ENCODE measurements at places on chromosomes 4 and X.
A peak's percentile ranks its signal among the peaks of the same experiment; 100 is the strongest.

DNA sequence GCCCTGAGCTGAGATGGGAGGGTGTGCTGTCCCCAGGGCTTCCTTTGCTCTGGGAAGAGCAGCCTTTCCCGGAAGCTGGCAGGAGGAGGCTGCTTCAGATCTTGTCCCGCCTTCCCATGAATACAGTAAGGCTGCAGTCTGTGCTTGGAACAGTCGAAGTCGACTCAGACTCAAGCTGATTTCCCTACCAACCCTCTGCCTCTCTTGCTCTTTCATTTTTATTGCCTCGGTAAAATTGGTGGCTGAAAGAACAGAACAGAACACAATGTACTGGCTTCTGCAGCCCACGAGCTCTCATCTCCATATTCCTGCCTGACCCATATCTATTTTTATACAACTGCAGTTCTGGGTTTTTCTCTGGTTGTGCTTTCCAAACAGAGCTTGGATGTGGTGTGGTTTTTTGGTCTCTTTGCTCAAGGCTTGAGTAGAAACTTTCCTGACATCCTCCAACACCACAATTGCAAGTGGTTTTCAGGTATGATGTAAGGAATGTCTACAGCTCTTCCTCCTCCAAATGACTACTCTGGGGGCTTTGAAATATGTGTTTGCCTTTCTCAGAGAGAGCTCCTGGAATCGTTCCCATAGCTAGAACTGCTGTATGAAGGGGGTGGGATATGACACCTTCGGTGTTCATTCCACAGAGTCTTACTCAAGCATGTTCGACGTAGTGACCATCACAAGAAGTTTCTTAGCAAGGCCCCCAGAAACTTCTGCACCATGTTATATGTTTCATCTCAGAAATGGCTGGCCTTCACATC lies 61.3 kb downstream of the ENPP6 start:
- DNase-seq: no peak

DNA sequence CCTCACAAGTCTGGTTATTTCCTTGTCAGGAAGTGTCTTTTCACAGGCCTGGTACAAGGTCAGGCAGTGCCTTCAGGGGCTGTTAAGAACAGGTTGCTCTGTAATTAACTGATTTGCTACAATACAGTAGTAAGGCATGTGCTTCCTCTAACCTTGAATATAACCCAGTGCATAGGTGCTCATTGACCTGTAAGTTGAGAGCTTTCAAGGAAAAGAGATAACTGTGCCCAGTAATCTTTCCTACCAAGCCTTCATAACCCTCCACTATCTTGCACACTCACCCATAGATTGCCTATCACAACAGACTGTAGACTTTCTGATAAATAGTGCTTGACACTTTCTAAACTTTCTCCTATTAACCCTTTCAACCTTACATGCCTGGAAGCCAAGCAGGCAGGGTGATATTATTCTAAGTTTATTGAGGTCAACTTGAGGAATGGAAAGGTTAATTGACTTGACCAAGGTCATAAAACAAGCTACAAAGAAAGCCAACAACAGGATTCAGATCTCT lies 148.1 kb downstream of the PPARGC1A start:
- DNase-seq: no peak

GRCh38 chrX:7314425-7314824 lies 166.5 kb upstream of the PUDP start:
- no peak for DNase-seq

GRCh38 chr4:55736605-55737183 lies 82.9 kb upstream of the EXOC1L start:
- no peak for DNase-seq

DNA sequence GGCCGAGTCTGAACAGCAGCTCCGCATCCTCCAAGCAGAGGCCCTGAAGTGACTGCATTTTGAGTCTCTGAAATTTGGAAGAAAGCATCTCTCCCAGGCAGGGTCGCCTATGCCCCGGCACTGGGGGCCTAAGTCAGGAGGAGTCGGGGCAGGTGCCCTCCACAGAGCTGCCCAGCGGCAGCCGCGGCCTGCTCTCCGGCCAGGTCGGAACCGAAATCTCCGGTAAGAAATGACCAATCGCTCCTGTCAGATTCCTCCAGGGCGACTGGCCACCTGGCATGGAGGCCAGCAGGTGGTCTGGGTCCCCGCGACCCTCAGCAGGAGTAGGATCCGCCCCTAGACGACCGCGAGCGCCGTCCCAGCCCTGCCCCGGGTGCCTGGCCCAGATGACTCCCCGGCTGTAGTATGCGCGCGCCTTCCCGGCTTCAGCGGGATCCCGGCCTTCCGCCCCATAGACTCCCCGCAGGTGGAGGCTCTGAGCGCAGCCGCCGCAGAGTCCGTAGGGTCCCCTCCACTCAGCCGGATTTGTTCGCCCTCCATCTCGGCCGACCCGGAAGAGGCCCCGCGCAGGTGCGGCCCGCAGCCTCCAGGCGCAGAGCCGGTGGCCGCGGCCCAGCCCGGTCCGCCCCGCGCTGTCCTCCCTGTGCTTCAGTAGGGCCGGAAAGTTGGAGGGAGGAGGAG lies 1.5 kb downstream of the NKX1-1 start:
- DNase-seq: no peak

DNA sequence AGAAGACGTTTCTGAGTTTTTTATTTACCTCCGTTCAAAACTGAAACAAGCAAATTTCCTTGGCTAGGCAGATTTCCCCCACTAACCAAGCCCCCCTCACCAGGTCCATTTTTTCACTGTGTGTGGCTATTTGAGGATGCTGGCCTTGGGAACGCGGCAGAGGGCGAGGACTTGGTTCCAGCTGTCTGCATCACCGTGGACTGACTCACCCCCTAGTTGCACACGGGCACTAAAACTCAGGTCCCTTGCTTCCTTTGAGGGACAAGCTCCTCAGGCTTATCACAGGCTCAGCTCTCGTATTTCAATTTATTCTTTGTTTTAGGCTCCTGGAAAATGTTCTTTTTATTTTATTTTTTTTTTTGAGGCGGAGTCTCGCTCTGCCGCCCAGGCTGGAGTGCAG lies 8.4 kb upstream of the MTNR1A start:
- no peak for DNase-seq

- DNase-seq: no peak
These were observed at the start of gene PDZD4 for GRCh38 chrX:153829799-153830639. Gene PDZD4 (minus strand): TSS chrX:153830544. CDS start chrX:153830298, 246 bp downstream.

- no peak for DNase-seq
These were observed 318.6 kb downstream of the NAF1 start for GRCh38 chr4:162847945-162848549.

DNA sequence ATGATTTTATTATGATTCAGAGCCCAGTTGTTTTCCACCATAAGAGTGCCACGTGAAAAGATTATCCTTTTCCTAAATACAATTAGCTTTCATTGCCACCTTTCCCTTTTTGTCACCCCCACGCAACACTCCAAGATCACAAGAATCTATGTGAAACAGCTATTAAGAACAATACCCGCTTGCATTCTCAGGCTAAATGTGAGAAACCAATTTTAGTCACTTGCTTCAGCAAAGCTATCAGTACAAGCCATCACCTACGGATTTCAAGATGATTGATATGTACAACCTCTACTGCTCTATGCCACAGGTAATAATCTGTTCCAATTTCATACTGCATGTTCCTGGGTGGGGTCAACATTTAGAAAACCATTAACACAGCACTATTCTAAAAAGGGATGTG lies 2.5 kb downstream of the ATP11C start:
- no peak for DNase-seq

DNA sequence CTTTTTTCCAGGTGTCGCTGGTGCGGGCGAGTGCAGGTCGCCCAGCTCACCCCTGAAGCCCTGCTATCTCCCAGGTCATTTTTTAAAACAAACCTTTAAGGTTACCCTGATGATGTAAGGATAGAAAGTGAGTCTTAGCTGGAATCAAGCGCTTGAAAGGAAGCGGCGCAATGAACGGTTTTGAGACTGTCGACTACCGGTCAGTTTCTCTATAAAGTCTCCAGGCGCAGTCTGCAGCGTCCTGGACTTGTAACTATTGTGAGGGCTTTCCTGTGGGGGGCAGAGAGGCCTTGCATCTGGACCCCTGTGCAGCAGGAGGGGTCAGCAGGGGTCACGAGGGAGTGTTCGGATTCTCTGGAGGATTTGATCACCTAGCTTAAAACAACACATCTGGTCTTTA lies 1.6 kb downstream of the KIT start:
- no peak for DNase-seq

DNA sequence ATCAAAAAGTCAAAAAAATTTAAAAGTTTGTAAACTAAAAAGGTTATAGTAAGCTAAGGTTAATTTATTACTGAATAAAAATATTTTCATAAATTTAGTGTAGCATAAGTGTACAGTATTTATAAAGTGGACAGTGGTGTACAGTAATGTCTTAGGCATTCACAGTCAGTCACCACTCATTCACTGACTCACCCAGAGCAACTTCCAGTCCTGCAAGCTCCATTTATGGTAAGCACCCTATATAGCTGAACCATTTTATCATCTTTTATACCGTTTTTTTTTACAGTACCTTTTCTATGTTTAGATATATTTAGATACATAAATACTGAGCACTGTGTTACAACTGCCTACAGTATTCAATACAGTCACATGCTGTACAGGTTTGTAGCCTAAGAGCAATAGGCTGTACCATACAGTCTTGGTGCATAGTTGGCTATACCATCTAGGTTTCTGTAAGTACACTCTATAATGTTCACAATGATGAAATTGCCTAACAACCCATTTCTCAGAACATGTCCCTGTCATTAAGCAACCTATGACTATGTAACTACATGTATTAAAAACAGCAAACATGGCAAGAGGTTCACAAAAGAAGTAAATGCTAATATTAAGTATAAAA lies 18.6 kb downstream of the ACSL4 start:
- no peak for DNase-seq

DNA sequence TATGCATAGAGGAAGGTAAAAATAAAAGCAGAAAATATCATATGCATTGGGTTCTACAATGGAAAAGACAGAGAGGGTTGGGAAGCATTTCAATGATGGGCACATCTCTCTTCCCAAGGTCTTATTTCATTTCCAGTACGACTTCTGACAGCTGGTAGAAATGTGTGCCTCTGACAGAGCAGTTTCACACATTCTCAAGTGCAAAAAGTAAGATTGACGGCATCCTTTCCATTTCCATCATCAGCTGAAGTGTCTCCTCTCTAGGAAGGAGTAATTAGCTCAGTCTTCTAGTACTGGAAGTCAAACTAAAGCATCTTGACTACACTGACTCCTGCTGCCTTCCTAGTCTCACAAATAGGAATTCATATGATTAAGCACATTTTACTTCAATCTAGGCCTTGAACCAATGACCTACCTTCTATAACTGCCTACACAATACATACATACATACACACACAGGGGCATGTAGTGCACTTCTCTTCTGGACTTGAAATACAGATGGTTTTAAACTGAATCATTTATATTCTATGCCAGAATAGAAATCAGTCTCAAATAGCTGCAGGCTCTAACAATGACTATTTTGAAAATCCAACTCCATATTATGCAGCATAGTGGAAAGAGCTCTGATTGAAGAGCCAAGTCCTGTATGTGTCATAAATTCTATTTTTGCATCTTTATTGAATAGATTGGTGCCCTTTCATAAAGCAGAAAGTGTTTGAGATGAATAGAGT lies 473.4 kb downstream of the INPP4B start:
- DNase-seq: no peak

- DNase-seq: no peak
These were observed 65.8 kb upstream of the MSN start for GRCh38 chrX:65601530-65602220.

- DNase-seq: no peak
These were observed 37.2 kb downstream of the WDR44 start for GRCh38 chrX:118383120-118383519.

- DNase-seq: no peak
These were observed 190.6 kb downstream of the CCSER1 start for GRCh38 chr4:90317785-90318184.

DNA sequence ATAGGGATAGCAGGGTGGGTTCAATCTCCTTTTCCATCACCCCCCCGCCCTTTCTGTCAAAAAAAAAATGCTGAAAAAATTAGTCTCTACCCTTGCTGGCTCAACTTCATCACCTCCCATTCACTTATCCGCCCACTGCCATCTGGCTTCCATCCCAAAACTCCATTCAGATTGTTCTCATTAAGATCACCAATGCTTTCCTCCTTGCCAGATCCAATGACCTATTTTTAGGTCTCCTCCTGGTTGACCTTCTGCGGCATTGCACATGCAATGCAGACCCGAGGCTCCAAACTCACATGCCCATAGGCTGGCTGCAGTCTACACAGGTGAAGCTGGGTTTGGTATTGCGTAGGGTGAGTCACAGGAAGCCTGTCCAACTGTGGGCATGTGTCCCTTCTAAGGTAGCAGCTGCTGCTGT lies 21.1 kb upstream of the STIM2 start:
- no peak for DNase-seq

- no peak for DNase-seq
These were observed 59.0 kb upstream of the C1QTNF7 start for GRCh38 chr4:15368856-15369255.

GRCh38 chrX:22249371-22249770 lies 23.3 kb upstream of the CBLL2 start:
- DNase-seq: no peak

DNA sequence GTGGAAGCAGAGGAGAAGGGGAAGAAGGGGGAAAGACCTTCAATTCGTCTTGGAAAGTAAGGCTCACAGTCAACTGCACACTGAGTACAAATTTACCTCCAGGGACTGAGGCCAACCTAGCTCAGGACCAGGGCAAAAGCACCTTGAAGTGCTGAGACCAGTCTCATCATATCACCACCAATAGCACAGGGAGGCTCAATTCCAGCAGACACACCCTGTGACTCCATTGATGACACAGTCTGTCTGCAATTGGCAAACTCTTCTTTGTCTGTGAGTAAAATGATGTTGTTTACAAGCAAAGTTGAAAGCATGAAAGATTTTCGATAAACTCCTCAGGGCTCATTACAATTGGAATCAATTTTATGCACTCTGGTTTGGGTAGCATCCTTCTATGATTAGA lies 32.3 kb downstream of the TRIML1 start:
- no peak for DNase-seq

GRCh38 chr4:73692254-73692653 lies 48.1 kb upstream of the CXCL8 start:
- DNase-seq: no peak

DNA sequence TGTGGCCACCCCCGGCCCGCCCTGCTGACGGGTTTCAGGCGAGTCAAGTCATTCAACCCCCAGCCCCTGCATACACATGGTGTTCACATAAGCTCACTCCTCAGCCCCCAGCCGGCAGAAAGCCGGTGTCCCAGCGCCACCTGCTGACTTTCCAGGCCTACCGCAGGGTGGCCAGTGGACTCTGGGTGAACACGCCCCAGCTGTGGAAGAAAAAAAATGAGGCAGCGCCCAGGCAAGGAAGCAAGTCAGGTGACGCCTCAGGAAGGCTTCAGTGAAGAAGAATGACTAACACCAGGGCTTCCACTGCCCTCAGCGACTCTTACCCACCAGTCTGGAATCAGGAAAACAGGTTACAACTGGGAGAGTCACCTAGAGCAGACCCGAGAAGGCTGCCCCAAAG lies 15.8 kb downstream of the BCAP31 start:
- DNase-seq: peak; percentile 5

DNA sequence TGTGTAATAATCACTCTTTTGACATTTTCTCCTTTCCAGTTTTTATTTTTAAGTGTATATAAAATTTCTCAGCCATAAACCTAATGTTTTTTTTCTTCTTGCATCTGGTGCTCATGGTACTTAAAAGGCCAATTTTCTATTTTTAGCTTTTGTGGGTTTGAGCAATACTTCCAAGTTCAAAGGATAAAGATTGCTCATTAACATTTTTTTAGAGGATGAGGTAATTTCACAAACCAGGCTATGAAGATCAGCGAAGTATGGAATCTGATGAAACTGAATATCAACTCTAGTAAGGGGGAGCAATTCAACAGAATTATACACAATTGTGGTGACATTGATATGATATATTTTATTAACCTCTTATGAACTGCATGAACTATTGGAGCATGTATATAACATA lies 25.8 kb upstream of the KLHL34 start:
- no peak for DNase-seq

All from NCI-H1436 treated with DMSO at 0.1 percent for 48 hours (cell line).